ENCODE measurements at places on chromosomes 3 and 15.
A peak's percentile ranks its signal among the peaks of the same experiment; 100 is the strongest.

- DNase-seq, result no peak
Measured at GRCh38 chr3:29701326-29701983, 420.6 kb downstream of the RBMS3 start.

- DNase-seq, result no peak
Measured at GRCh38 chr3:140176526-140176925, 241.5 kb downstream of the CLSTN2 start.

DNA sequence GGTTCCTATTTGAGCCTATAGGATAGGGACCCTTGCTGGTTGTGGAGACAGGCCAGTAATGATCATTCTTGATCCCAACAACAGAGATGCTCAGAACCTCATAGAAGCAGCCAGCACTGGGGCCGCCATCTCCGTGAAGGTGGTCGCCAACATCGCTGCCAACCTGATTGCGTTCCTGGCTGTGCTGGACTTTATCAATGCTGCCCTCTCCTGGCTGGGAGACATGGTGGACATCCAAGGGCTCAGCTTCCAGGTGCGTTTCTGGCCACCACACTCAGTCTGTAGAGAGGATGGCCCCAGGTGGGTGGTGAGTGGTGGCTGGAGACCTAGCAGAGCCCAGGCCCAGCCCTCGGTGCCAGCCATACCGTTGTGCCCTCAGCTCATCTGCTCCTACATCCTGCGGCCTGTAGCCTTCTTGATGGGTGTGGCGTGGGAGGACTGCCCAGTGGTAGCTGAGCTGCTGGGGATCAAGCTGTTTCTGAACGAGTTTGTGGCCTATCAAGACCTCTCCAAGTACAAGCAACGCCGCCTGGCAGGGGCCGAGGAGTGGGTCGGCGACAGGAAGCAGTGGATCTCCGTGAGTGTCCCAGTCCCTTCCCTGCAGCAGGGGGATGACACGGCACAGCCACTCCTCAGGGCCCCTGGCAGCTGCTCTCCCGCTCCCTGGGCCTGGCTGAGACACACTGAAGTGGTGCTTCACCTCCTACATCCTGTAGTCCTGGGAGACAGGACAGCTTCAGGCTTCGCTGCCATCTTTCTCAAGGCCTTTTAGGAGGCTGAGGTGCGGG is 46.5 kb upstream of the PDE8A start:
- no peak for DNase-seq

DNA sequence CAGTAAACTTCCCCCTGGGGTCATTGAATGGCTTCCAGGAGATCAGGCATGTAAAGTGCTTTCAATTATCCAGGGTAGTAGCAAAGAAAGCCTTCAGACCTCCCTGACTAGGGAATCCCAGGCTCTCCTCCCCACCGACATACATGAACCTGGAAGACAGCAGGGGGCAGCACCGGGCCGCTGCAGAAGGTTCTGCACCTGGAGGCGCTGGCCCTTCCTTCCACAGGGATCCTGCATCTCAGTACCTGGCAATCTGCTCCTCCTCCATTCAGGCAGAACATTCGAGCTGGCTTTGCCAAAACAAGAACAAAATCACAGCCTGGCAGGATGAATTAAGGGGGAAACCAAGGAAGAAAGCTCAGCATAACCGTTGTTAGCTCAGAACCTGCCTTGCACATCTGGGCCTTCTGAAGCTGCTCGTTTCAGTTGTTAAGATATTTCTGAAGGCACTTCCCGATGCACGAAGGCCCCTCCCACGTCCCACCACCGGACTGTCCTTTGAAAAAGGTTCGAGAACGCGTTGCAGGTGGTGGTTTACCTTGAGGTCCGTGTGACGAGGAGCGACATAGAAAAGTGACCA is 237.7 kb downstream of the SLCO3A1 start:
- DNase-seq, result peak; percentile 22

- DNase-seq, result no peak
Measured at GRCh38 chr15:60485365-60486055, 6.6 kb upstream of the ICE2 start.

GRCh38 chr3:39499651-39500273 is 32.3 kb downstream of the MOBP start:
- DNase-seq, result no peak

GRCh38 chr3:46208167-46208704 is at the start of gene CCR1:
Gene CCR1 (minus strand): TSS chr3:46208313. CDS start chr3:46204313, 4,000 bp downstream.
- no peak for DNase-seq
